ENCODE measurements at places on chromosomes 2 and 18. TPM values are rescaled to one million over a fixed set of nuclear protein-coding genes. Genes with fewer than 3 reads are reported as not detected.

SLC20A1 gene
- 52.1 TPM for total RNA-seq

HS6ST1 gene
- 115 TPM for total RNA-seq

EPB41L3 gene
- 63.1 TPM for total RNA-seq

POTEJ gene
- 0.12 TPM for total RNA-seq

GPR155 gene
- 10.5 TPM for total RNA-seq

ACTR1B gene
- 52.1 TPM for total RNA-seq

GLI2 gene
- total RNA-seq, result 18.7 TPM

SMARCAL1 gene
- 38.8 TPM for total RNA-seq

ATP6V1B1 gene
- 73.2 TPM for total RNA-seq

C2orf80 gene
- total RNA-seq, result not detected

TMEM163 gene
- 0.64 TPM for total RNA-seq

TMEM37 gene
- total RNA-seq, result 25.2 TPM

RAB31 gene
- 24.3 TPM for total RNA-seq

FTCDNL1 gene
- total RNA-seq, result 1.8 TPM

TLX2 gene
- total RNA-seq, result not detected

C2orf15 gene
- 8.7 TPM for total RNA-seq

GPR75 gene
- total RNA-seq, result 1.6 TPM

SPATA3 gene
- total RNA-seq, result not detected

PRKAG3 gene
- total RNA-seq, result 5.0 TPM

GKN2 gene
- total RNA-seq, result 0.53 TPM

KCNJ13 gene
- total RNA-seq, result 1.8 TPM

RAB17 gene
- 10.6 TPM for total RNA-seq

ADGRF3 gene
- total RNA-seq, result 0.64 TPM

TMEM178A gene
- total RNA-seq, result 40.5 TPM

ACTG2 gene
- total RNA-seq, result 2.6 TPM
